ENCODE measurements at places on chromosomes 7 and 10.

- DNase-seq, result no peak
Measured at GRCh38 chr10:47257396-47258120, 42.4 kb upstream of the GDF10 start.

DNA sequence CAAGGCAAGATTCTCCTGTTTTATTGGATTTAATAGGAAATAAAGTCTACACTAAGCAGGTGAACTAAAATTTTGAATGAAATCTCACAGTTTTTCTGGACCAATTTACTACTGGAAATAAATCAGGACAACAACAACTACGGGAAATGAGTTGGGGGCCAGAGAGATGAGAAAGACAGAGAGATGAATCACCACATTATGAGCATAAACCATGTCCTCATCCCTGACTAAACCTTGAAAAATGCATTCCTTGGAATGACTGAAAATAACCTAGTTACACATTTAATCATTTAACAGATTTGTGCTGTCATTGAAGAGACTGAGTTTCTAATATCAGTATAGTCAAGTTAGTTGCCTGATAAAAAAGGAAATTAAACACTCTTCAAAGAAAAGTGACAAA is 608.4 kb upstream of the KCND2 start:
- no peak for DNase-seq

DNA sequence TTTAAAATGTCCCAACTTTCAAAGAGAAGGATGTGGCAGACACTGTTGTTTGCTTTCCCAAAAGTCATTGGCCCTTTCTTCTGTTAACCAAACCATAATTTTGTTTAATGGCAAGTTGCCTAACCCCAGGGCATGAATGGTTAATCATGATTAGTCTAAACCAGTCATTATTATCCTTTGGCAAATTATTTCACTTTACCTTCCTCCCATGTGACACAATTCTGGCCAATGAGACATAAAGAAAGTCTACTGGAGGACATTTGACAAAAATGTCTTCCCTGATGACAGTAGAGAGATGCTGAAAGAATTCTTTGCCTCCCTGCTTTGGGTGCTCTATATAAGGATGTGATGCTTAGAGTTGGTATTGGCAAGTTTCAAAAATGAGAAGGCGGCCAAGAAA is 101.9 kb downstream of the PODXL start:
- DNase-seq, result no peak

DNA sequence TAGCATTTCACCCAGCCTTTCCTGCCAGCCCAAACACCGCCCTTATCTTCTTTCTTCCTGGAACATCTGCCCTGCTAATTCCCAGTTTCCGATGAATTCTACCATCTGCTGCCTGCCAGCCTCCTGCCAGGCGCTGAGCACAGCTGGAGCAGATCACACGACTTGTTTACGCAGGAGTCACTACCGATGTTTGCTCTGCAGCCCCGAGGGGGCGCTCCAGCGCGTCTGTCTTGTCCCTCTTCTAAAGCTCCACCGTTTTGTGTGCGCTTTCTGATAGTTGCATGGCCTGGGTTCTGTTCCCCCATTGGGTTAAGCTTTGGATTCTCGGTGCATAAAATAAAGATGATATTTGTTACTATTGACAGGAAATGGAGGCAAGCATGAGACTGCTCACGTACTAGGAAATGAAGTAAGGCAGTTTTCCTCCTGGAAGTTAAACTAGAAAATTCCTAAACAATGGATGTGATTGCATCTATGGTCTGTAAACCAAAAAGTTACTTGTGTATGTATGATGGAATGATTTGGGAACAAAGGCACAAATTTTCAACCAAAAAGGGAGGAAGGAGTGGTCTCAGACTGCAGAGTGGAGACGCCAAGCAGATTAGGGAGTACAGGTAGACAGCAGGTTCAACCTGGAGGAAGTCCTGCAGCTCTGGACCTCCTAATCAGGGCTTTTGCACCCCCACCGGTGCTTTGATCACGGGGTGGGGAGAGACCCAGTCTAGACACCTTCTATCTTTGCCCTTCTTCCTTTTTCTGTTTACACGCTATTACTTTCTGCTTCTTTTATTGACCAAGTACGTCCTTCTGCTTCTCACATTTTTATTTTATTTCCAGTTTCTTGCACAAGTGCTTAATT is 2.2 kb upstream of the RBM17 start:
- peak; percentile 74 for DNase-seq

- no peak for DNase-seq
Measured at GRCh38 chr7:50779427-50779826, 3.3 kb downstream of the GRB10 start.

- no peak for DNase-seq
Measured at GRCh38 chr7:73520673-73521635, 1.1 kb downstream of the BAZ1B start.

DNA sequence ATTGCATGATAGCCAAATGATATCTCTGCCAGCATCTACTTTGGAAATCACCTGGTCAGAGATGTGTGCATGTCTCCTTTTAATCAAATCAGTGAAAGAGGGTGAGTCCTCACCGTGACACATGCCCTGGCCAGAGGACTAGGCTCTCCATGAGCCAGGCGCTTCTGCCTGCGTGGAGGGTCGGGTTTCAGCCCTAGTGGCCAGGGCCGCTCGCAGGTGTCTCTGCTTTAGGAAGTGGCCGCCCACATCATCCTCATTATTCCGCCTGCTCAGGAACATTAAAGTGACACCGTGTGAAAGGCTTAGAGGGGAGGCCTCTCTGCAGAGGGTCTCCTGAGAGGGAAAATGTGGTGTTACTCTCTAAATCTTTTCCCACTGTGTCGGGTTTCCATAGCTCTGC is 173.6 kb upstream of the PRKCQ start:
- no peak for DNase-seq

- DNase-seq, result no peak
Measured at GRCh38 chr7:16648551-16648950, 2.6 kb downstream of the BZW2 start.

DNA sequence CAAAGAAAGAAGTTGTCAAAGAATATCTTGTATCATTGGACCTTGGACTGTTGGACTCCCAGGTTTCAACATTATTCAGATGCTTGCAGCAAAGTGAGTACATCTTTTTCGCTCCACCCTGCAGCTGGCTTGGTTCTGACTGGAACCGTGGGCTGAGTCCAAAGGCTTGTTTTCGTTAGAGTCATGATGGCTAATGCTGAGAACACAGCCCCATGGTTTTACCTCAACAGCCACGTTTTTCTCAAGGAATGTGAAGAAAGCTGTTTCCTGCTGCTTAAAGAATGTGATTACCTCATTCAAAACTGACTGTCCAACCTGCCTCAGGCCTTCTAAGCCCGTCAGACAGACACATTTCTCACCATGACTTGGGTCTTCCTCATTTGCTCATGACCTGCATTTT is 69.5 kb downstream of the STEAP1B start:
- no peak for DNase-seq

DNA sequence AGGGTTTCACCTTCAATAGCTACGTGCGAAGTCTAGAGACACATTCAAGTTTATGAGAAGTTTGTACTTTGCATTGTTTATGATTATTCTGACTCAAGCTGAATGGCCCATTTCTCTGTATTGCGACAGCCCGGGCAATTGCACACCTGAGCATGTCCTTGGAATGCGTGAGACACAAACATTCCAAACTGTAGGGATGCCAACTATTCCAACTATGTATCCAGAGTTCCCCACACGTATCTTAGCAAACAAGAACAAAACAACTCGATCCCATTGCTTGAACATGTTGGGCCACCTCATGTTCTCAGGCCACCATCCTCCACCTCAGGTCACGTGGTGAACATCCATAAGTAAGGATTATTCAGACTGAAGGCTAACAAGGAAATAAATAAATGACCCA is 51.4 kb upstream of the EGFR start:
- DNase-seq, result no peak

GRCh38 chr10:131544495-131544894 is 233.0 kb upstream of the TCERG1L start:
- no peak for DNase-seq

- DNase-seq, result no peak
Measured at GRCh38 chr10:106996510-106996909, 168.0 kb downstream of the SORCS1 start.

GRCh38 chr10:112202561-112203241 is 19.1 kb upstream of the GPAM start:
- DNase-seq, result no peak

GRCh38 chr10:43491855-43492254 is 54.9 kb downstream of the ZNF487 start:
- no peak for DNase-seq

GRCh38 chr7:71637578-71637977 is 505.6 kb downstream of the GALNT17 start:
- no peak for DNase-seq

- DNase-seq, result no peak
Measured at GRCh38 chr10:70492786-70493659, 14.5 kb downstream of the PALD1 start.

- DNase-seq, result no peak
Measured at GRCh38 chr7:80619741-80620140, 18.7 kb upstream of the CD36 start.

DNA sequence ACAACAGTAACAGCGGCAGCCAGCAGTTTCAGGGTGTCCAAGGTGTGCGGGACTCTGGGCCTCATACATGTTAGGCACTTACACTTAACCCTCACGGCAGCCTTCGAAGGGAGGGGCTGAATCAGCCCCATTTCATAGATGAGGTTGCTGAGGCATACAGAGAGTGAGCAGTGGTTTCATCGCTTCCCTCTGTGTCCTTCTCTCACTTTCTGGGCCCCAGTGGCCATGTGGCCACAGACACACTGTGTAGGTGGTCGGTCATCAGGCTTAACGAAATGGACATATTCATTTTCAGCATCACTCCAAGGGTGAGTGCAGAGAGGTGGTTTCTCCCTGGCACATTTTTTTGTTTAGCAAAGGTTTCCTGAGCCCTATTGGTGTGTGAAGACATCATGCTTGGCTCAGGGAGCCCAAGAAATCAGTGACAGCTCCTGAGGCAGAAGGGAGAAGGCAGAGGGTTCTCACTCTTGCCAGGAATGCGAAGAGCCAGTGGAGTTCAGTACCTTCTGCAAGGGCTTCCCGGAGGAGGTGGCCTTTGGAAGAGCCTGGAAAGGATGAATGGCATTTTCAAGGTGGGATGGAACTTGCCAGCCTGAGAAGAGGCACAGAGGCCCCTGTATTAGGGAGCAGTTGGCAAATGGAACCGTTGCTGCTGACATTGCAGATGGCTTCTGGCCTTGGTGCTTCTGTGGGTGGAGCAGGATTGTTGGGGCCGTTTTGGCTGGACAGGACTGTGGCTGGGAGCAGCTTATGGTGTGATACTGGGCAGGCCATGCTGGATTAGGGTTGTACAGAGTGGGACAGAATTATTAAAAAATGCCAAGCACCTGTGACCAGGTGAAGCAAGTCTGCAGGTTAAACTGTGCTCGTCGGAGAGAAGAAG is 61.7 kb upstream of the PPIF start:
- no peak for DNase-seq

DNA sequence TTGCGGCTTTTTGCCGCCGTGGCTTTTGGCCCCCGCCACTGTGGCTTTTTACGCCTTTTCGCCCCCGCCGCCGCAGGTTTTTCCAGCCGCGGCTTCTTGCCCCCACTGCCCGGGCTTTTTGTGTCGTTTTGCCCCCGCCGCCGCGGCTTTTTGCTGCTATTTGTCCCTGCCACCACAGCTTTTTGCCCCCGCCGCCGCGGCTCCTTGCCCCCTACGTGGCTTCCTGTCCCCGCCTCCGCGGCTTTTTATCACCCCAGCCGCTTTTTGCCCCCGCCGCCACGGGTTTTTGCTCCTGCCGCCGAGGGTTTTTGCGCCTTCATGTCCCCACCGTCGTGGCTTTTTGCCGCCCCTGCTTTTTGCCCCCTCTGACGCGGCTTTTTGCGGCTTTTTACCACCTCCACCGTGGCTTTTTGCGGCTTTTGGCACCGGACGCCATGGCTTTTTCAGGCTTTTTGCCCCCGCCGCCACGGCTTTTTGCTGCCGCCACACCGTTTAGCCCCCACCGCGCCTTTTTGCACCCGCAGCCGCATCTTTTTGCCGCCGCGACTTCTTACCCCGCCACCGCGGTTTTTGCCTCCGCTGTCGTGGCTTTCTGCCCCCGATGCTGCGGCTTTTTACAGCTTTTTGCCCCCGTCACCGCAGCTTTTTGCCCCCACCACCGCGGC is 637.0 kb downstream of the ZNF716 start:
- no peak for DNase-seq

DNA sequence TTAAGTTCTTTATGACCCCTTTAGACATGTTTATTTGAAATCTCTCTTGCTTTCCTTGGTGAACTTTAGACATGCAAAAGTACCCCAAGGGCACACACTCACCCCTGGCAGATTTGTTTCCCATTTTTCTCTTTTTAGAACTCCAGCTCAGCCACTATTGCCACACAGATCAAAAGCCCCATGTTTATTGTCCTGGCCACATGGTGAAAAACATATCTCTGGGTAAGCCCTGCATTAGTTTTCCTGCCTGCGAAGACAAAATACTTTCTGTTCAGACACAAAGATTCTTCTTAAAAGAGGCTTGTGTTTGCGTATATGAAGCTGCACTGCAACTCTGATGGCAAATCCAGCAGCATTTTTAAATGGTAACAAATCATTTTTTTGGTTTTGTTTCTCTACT is 200.0 kb downstream of the POLR1F start:
- no peak for DNase-seq

GRCh38 chr10:89963451-89964102 is 262.2 kb downstream of the KIF20B start:
- DNase-seq, result no peak

GRCh38 chr7:116087291-116087690 is 56.7 kb upstream of the TFEC start:
- no peak for DNase-seq

DNA sequence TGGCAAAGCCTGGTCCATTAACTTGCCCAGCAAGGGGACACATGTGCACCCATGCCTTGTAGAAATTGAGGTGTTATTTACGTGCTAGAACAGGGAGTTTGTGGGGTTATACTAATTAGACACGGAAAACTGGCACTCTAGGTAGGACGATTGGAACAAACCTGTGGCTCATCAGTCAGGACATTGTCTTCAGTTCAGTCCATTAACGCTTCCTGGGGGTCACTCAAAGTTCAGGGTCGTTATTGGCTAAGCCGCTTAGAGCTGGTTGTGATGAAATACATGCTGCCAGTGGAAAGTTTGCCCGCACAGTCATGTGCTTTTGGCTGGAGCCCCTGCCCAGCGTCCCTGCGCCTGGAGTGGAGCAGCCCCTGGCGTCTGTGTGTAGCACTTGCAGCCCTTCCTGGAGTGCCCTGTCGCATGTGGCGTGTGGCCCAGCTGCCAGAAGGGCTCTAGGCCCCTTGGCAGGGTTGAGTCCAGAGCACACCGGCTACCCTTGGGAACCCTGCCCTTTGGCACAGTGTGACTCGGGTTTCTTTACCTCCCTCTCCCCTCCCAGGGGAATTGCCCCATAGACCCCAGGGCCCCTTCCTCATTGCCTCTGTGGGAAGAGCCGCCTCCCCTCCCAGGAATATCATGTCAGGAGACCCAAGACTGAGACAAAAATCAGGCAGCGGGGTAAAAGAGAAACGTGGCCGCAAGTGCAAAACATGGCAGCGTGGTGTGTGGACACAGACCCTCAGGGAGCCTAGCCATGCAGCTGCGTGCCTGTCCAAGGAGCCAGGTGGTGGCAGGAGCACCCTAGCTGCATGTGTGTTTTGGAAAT is 9.8 kb downstream of the ZNF775 start:
- DNase-seq, result no peak

Measured in stimulated activated CD4-positive, alpha-beta T cell treated with anti-CD3 and anti-CD28 coated beads, Interleukin-15, amount 100 ng/mL, for 1 hour (primary cell).